DMS53 (cell line): ENCODE measurements at places on chromosomes 7 and 10.

DNA sequence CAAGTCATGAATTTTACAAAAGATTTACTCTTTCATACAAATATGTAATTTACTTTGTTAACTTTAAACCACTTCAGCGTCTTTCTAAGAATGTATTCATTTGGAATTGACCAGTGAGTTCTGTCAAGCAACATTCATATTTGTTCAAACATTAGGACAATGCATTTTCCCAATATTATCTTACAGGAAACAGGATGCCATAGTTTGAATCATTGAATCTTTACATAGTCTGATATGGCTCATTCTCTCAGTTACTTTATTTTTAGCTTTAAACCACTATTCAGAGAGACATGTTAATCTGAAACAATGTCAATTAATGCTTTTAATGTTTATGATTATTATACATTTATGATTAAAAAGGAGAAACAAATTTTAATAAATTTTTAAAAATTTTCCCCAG, 21.1 kb upstream of the MEOX2 start:
- DNase-seq: no peak

DNA sequence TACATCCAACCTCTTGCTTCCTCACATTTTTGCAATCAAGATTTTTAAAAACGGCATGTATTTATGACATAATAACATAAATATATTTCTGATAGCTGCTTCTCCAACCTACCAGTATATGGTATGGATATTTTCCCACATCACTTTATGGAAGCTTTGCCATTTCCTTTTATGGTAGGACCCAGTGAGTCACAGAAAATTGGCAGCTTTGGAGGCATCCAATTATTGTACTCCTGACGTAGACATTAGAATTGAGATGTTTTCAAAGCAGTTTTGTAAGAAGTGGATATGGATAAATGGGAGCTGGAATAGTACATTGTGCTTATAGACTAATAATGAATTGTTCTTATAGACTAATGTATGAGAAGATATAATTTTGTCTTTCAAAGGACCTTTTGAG, 23.8 kb upstream of the BICC1 start:
- DNase-seq: no peak

DNA sequence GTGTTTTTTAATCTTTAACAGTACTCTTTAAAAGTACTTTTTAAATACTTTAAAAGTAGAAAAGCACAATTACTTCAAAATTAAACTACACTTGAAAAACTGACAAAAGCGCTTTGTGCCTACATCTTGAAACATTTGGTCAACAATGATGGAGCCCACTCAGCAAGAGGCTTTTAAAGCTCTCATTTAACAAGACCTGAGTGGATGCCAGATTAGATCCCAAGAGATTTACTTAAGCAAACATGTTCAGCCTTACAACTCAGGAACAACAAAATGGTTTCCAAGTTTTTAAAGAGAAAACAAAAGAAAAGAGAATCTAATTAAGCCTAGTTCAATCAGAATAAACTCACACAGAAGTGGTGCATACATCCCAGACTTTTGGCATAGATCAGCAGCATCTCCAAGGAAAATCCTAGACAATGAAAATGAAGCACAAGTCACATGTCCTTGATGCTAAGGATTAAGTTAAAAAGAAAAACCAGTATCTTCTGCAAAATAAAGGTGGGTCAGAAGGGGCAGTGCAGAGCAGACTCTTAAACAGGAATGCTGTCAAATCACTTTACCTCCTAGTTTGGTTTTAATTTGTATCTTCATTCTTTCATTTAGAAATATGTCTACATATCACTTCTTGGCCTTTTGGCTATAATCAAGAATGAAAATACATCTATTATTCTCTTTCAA, 26.2 kb downstream of the HIBADH start:
- no peak for DNase-seq

DNA sequence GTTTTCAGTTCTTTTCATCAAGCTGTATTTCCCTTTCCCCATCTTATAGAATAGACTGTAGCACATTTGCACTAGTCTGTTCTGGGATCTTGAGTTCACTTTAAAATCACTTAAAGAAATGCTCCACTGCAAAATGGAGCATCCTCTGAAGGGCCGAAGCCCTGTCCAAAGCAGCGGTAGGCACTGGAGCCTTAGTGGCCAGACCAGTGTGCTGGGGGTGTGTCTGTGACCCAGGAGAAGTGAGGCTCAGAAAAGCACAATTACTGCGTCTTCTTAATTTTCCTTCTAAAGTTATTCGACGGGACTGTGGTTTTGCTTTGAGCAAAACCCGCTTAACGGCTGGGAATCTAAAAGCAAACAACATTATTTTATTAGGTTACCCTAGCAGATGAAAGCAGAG, 205.7 kb downstream of the SLC25A13 start:
- no peak for DNase-seq

DNA sequence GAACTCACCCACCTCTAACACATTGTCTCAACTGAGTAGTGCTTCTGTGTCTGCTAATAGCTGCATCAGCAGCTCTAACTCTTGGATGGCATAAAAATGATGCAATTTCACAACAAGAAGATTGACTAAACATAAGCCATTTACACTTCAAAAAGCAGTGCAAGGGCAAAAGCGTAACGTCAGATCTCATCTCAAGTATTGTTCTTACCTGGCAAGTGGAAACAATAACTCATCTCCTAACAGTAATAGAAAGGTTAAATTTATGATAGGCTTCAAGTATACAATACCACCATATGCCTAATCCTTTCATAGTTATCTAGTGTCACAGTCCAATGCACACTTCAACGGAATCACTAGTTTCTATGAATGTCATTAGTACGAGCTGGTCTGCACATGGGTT, 14.8 kb downstream of the TPK1 start:
- DNase-seq: peak; percentile 77

GRCh38 chr10:21953585-21954057, 49.9 kb downstream of the DNAJC1 start:
- peak; percentile 84 for DNase-seq
